Fibroblast of lung (primary cell): ENCODE measurements at places on chromosomes 6 and 20. TPM values are rescaled to one million over a fixed set of nuclear protein-coding genes. Genes with fewer than 3 reads are reported as not detected.
A peak's percentile ranks its signal among the peaks of the same experiment; 100 is the strongest.

GRCh38 chr6:20266851-20267608, 54.8 kb upstream of the MBOAT1 start:
- no peak for DNase-seq

- peak; percentile 86 for DNase-seq
These were observed 78.5 kb upstream of the PHACTR1 start for GRCh38 chr6:12637960-12638641.

DNA sequence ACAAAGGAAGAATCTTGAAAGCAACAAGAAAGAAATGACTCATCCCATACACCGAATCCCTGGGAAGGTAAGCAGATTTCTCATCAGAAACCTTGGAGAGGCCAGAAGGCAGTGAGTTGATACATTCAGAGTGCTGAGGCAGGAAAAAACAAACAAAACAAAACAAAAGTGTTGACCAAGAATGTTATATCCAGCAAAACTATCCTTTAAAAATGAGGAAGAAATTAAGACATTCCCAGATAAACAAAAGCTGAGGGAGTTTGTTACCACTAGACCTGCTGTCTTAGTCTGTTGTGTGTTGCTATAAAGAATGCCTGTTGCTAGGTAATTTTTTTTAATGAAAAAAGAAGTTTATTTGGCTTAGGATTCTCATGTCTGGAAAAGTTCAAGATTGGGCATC, 33.7 kb upstream of the PPP1R3G start:
- DNase-seq: no peak

DNA sequence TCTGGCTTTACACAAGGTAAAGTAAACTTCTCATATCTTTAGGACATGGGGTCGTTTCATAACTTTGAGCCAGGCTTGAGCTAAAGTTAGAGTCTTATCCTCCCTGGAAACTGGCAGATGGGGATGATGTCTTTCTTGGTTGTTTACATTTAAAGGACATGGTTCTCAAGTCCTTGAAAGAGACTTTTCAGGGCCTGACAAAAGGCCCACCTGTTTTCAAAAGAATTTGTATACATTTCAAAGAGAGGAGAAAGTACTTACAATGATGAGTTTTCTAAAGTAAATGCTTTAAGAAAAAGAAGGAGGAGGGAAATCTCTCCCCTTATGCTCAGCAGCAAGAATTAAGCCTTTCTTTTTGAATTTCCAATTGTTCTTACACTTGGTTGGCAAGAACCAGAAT, 45.7 kb upstream of the TINAG start:
- no peak for DNase-seq

DNA sequence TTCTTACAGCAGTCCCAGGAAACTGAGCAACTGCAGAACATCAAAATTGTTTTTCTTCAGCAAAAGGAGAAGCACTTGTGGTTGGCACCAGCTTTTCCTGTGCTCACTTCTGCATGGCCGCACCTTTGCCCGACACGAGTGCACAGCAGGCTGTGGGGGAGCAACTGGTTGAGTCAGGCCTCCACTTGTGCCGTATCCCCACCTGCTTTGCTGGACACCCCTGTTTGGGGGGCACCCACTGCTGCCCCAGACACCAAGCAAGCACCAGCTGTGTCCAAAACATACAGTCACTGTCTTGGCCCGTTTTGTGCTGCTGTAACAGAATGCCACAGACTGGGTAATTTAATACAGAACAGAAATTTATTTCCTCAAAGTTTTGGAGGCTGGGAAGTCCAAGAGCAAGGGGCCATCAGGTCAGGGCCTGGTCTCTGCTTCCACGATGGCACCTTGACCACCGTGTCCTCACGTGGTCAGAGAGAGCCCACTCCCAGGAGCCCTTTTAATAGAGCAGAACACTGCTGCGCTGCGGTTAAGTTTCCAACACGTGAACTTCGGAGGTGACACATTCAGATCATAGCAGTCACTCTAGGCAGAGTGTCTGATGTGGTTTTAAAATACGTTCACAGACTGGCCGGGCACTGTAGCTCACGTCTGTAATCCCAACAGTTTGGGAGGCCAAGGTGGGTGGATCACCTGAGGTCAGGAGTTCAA, 8.7 kb upstream of the GMEB2 start:
- no peak for DNase-seq

- no peak for DNase-seq
These were observed 510.8 kb downstream of the PTPRT start for GRCh38 chr20:42678895-42679294.

- no peak for DNase-seq
These were observed 303.6 kb upstream of the FERMT1 start for GRCh38 chr20:6426287-6426891.

- DNase-seq: no peak
These were observed 85.2 kb downstream of the KIF16B start for GRCh38 chr20:16488086-16488485.

DNA sequence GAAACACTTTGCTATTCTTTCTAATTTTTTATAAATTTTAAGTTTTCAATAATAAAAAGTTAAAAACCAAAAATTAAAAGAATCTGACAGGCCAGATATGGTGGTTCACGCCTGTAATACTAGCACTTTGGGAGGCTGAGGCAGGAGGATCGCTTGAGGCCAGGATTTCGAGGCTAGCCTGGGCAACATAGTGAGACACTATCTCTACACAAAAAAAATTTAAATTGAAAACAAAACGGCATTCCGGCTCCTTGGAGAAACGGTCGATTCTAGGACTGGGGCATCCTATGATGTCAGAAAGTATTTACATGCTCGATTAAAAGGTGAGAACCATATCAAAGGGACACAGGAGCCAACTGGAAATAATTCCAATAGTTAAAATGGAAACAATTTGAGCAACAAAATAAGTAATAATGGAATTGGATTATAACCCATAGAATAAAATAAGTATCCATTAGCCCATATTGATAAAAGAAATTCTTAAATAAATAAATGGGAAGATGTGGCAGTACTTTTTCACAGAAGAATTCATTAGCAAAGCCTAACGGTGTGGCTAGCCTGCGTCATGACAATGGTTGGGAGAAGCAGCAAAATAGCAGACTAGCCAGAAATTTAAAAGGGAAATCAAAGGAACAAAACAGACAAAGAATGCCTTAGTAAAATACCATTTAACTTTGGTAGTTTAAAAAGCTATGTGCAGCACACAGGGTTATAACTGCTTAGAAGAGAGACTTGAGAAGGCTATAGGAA, 21.3 kb downstream of the HLA-E start:
- DNase-seq: no peak

PXT1 gene
- polyA plus RNA-seq: 0.03 TPM in 2 replicates

CALHM4 gene
- polyA plus RNA-seq: not detected in 2 replicates

ANKRD6 gene
- polyA plus RNA-seq: 0.39 and 0.63 TPM in 2 replicates

ANGPT4 gene
- polyA plus RNA-seq: not detected in 2 replicates

CEP57L1 gene
- 18.6 and 20.2 TPM in 2 replicates for polyA plus RNA-seq

NHLRC1 gene
- 1.1 and 1.7 TPM in 2 replicates for polyA plus RNA-seq
